Activated CD8-positive, alpha-beta memory T cell treated with anti-CD3 and anti-CD28 coated beads for 1 hour (primary cell): ENCODE measurements at places on chromosomes 4 and X.

DNA sequence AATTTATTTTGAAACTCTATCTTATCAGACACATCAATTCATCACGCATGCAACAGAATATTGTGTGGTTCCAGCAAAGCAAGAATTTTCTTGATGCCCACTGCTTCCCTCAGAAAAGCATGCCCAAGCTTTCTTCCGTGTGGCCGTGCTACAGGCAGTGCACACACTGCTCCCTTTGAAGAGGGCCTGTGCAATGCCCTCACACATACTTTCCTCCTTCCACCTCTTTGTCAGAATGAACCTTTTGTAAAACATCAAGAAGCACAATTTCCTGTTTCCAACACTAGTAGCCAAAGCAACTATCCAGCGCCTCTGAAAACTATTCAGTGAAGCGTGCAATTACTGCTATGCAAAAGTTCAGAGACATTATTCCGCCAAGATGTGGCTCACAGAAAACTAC, 201.7 kb downstream of the NLGN4X start:
- DNase-seq: no peak

GRCh38 chr4:159048166-159048886, 54.6 kb upstream of the RAPGEF2 start:
- no peak for DNase-seq

DNA sequence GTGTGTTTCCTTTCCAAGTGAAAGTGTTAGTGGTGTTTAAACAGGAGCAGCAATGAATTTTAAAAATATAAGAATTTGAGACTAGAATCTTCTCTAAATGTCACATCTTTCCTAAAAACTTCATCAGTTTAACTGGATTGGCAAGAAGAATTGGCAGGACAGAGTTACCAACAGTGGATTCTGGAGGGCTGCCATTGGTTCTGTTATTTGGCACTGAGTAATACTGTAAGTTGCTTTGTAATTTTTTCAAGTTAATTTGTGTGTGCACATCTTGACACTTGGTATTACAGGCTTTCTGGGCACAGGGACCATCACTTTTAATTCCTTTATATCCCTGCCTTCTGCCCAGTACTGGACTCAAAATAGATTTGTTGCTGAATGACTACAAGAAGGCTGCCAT, 4.5 kb upstream of the GPRIN3 start:
- DNase-seq: no peak

DNA sequence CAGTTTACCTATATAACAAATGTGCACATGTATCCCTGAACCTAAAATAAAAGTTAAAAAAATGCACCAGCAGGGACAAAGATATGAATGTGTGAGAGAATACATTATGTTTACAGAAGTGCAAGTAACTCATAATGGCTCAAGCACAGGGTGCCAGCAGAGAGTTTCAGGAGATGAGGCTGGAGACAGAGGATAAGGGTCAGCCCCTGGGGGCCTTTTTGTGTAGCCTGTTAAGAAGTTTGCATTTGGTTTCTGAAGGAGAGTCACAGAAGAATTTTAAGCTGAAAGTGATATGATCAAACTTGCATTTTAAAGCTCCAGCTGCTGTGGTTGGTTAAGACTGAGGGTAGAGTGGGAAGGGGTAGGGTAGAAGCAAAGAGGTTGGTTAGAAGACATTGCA, 48.6 kb upstream of the CAPN6 start:
- DNase-seq: no peak

GRCh38 chrX:65821721-65822496, 154.5 kb downstream of the MSN start:
- no peak for DNase-seq

- DNase-seq: no peak
These were observed at the start of gene TXK for GRCh38 chr4:48134081-48134480. Gene TXK, minus strand, starts transcription at chr4:48134250. Its CDS starts 80 bp downstream, at chr4:48134170.

DNA sequence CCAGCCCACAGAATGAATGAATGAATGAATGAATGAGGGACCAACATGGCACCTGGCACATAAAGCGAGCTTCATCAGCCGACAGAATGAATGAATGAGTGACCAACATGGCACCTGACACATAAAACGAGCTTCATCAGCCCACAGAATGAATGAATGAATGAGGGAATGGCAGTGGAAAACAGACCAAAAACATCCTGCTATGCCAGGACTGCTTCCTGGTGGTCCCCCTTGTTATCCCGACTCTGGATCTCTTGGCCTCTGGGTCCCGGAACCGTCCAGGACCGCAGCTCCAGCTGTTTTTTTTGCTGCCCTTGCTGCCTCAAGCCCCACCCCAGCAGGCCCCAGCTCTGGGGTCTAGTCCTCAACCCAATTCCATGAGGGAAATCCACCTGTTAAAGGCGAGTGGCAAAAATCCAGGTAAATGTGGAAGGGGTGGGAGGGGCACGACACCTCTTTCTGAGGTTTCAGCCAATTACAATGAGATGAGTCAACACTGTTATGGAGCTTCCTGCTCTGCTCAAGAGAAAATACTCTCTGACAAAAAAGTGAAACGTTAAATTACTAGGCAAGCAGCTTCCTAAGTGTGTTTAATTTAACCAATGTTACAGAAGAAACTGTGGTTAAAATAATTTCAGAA, 72.0 kb upstream of the MTNR1A start:
- DNase-seq: no peak

DNA sequence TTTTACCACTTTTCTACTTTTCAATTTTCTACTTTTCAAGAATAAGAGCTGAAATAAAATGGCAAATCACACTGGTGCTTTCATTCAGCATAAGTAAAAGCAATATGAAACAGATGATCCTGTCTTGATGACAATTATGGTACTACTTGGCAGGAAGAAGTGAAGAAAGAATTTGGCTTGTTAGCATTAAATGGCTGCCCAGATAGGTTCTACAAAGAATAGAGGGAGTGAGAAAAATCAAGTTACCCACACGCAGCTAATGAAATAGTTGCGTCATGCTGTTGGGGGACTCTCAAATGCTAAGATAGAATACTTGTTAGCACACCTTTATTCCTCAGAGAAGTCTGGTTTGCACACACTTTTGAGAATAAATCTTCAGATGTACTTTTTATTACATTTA, 12.5 kb upstream of the LCORL start:
- DNase-seq: no peak

DNA sequence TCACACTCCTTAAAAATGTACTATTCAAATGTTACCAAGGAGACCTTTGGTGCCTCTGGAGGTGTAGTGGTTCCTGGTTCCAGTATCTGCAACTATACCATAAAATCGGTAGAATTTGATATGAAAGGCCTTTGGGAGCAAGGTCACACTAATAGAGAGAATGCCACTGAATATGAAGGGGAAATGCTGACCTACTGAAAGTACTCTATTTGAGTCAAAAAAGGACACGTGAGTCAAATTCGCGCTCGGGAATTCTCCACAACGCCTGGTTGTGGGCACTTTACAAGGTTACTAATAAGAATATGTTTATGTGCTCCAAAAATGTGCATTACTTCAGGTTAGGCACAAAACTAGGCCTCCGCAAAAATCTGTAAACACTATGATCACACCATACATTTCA, 39.5 kb upstream of the RELL1 start:
- DNase-seq: no peak

DNA sequence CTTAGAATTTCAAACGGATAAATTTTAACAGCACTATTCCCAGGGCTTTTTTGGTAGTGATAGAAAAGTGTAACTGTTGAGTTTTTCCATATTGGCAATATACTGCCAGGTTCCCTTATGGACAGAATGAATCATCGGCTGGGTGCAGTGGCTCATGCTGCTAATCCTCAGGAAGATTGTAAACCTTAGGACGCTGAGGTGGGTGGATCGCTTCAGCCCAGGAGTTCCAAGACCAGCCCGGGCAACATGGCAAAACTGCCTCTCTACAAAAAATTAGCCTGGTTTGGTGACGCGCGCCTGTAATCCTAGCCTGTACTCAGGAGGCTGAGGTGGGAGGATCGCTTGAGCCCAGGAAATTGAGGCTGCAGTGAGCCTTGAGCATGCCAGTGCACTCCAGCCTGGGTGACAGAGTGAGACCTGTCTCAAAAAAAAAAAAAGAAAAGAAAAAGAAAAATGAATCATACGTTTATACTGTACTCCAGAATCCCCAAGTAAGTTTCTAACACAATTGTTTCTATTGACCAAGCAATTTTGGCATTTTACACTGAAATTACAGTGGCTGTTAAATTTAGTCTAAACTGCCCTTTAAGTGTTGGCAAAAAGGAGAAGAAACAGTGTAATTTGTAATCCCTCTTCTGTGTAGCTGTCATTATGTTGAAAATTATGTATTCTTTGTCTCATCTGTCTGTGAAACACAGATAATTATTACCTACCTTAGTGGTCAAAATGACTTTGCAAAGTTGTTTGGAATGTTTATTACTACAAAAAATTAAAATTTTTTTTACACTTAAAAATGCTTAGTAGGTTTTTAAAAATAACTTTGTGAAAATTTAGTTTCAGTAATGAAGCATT, 1.8 kb downstream of the SLC30A9 start:
- DNase-seq: no peak

DNA sequence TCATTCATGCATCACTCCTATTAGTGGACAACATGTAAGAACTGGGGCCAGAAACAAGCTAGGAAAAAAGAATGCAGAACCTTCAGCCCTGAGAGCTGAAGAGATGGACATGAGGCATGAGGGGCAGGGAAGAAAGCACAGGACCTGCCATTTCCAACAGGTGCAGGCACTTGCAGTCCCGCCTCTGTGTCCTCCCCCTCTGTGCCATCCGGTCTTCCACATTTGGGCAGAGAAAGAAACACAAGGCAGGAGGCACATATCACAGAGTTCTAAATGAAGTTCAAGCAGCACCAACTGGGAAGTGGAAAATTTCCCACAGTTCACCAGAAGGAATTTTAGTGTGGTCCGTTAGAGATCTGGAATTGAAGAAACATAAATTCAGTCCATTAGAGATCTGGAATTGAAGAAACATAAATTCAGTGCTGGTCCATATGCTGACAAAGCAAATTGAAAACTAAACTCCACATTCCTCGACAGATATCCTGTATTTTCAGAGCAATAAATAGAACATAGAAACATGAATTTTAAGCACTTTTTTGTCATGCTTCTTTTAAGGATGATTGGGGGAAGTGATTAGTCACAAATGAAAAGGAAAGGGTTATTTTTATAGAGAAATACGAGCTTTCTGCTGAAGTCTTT, 57.2 kb upstream of the DAPP1 start:
- DNase-seq: no peak

DNA sequence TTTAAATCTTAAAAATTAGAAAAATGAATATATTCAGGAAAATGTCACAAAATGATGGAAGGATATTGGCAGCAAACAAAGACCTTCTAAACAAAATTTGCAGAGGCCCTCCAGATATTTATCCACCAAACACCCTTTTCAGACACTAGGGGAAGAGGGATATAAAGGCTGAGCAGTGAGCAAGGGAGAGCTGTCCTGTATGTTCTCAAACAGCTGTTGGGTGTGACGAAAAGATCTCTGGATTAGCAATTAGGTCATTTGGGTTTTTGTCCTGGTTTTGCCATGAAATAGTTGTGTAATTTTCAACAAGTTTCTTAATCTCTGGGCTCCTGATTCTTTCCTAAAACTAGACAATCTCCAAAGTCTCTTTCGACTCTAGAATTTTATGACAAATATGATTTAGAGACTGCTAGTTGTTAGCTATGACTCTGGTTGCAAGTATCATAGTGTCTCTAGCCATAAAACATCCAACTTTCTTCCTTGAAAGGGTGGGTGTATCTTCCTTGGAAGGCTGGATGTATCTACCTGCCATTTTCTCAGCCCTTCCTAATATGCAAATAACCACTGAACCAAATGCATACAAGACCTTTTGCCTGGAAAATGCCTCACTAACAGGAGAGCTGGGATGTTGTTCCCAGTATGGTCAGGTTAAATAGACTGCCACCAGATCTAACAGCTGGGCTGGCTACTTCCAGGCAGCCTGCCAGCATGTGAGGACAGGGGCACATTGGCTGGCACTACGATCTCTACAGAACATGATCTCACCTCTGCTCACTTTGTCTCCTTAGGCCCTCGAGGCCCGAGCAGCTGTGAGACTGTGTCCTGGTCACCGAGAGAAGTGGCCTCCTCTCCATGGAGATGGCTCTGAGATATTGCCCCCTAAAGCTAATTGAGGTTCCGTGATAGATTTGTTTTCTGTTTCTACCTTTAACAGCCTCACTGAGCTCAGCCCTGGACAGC, 225.5 kb upstream of the JADE1 start:
- DNase-seq: no peak

DNA sequence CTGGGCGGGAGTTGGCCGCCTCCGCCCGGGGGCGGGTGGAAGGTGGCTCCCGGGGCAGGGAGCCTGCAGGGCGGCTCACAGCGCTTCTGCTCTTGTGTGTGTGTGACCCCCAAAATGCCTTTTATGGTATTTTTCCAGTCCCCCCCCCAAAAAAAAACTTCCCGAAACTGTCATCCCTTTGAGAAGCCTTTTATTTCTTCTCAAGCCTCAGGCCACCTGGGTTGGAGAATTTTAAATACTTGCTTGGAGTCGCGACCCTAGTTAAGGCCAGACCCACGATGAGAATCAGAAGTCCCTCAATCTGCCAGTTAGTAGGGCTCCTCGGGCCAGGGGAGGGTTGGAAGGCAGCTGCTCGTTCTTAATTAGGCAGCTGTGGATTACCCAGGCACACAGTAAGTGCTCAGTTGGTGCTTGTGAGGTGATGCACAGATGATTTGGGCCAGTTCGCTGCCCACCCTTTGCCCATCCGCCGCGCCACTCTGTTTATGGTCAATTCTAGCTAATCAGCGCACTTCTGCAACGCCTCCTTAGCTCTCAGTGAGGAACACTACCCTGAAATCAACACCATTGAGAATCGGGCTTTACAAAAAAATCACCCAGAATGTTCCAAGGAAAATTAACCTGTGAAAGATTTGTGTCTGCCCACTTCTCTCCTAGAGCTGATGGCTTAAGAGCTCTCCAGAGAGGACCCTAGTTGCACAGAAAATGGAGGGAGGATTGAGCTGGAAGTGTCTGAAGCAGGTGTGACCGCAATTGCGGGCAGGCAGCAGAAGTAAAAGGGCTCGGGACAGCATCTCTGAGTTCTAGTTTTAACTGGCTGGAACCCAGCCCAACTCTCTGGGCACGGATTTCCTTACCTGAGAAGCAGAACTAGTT, 648 bp upstream of the SCD5 start:
- no peak for DNase-seq

DNA sequence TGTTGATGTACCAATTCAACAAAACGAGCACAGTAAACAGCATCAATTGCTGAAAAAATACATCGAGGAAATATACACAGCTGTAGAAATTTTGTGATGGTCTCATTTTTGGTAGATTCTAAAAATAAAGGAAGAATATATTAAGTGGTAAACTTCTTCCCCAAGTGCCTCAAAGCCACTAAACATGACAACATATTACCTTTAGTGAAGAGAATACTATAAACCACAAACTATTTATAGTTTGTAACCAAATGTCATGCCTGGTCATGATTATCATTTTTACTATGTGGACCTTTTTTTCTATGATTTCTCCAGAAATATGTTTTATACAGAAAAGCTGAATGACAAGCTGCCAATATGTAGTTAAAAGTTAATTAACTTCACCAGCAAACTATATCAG, 106.9 kb downstream of the THOC2 start:
- DNase-seq: no peak

DNA sequence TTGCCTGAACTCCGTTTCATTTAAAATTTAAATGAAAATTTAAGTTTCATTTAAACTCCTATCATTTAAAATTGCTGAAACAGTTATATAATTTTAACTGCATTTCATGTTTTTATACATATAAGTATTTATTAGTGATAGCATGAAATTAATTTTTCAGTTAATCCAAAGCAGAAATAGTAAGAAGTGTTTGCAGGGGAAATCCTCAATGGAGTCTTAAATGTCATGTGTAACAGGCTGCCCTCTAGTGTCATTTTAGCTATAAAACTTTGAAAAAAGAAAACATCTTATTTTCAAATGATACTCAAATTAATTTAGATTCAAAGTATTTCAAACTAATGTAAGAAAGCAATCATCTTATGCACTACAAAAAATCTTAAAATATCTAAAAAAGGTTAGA, 27.2 kb downstream of the TAPT1 start:
- no peak for DNase-seq
